ENCODE measurements at places on chromosomes 6 and 20. TPM values are rescaled to one million over a fixed set of nuclear protein-coding genes. Genes with fewer than 3 reads are reported as not detected.

DNA sequence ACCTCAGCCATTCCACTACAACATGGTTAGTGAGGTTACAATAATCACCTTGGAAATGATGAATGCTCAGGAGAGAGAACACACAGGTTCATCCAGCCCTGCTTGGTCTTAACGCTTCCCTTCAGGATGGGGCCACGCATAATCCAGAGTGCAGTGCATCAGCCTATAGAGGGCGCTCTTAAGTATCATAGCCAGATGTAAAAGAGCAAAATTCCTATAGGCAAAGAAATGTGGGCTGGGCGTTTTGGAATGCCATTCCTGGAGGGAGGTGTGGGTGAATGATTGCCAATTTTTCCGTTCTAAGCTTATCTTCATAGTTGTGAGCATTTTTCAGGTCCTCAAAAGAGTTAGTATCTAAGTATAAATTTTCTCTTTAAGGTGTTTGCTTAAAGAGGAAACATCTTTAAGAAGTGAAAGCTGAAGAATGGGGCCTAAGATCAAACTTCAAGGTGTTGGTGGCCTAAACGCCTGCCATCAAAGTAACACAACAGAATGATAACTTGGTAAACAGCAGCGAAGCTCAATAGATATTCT, 1.8 kb downstream of the RIPOR2 start:
- no peak for DNase-seq

Gene PRR18
- 0.55 TPM for total RNA-seq

Gene APOM
- 1.3 TPM for total RNA-seq

DNA sequence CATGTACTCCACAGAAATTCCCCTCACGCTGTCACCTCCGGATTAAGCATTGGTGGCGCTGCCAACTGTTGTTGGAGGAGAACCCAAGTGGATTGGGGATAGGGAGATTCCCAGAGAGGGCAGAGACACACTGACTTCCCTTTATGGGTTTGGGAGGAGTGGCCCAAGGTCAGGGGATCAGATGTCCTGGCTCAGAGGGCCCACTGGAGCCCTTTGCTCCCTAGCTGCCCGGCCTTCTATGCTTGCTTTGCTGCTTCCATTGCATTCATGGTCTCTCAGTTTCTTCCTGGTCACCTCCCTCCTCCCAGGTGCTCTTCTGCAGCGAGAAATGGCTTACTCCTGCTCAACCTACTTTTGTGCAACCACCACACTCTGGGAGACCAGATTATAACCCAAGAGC, 14.3 kb downstream of the CUL9 start:
- no peak for DNase-seq

DNA sequence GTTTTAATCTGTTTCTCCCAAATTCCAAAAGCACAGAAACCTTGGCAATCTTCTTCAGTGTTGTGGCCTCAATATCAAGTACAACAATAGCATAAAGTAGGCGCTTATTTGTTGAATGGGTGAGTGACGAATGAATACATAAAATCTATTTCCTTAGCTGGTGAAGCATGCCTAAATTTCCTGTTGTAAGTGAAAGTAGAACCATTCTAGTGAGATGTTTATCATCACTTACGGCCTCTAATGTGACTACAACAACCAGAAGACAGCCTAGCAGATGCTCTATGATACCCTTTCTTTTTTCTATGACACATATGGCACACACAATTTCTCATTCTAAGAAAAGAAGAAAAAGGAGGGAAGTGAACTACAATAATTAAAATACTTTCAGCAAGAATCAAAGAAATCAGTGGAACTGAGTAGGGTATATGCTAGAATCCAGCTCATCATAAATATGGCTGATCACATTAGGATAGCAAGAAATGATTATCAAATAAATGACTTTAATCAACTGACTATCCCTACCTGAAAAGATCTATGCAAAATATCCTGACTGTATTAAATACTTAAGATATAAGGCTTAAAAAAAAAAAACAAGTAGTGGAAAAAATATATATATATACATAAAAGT, 67.4 kb downstream of the BTBD9 start:
- DNase-seq: no peak

- DNase-seq: no peak
Observed at GRCh38 chr6:9979996-9980395, 434.9 kb downstream of the TFAP2A start.

Gene LTB
- total RNA-seq: 19.3 TPM

DNA sequence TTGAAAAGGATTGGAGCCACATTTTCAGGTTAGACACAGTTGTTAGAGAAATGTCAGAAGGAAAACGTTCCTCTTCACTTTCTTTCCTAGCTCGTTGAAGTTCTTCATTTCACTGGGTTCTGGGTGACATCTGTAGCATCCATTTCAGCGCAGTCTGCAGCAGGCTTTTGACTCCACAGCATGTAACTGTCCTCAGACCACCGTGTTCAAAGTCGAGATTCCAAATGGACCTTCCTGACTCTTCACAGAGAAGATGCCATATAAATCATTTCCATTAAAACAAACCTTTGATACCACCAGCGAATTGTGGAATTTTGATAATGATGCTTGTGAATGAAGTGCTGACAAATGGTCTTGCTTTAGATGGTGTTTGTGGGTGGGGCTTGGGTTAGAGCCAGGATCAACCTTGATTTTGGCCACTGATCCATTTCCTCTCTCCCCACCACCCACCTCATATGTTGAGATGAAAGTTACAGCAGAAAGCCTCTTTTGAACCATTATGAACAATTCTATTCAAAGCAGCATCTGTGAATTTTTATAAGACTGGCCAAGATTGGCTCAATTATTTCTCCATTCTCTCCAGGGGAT, 185.3 kb upstream of the PREP start:
- no peak for DNase-seq

DNA sequence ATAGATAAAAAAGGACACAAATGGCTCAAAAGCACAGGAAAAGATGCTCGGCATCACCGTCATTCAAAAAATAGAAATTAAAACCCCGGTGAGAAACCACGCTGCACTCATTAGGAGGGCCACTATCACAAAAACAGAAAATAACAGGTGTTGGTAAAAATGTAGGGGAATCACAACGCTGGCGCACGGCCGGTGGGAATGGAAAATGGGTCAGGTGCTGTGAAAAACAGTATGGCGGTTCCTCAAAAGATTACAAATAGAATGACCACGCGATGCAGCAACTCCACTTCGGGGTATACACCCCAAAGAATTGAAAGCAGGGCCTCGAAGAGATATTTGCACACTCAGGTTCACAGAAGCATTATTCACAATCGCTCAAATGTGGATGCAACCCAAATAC, 28.3 kb downstream of the NPEPL1 start:
- DNase-seq: no peak

DNA sequence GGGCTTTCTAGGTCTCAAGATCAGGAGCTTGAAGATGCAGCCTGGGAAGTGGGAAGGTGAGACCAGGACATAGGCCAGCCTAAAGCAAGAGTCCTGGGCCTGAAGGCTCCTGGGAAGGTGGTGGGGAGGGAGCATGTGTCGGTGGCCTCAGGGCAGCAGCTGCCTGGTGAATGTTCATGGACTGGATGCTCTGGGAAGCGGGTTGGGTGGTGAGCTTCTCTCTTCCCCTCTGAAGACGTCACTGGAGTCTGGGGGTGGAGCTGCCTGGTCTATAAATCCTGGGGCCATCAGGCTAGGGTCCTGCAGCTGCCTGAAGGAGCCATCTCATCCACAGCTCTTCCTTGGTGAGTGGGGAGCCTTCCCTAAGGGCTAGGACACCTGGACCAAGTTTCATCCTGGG, at the start of gene GNRH2:
GNRH2 (plus strand) TSS at position 301 of the 400 bp plus-strand sequence. CDS start 793 bp downstream, outside the sequence.
- no peak for DNase-seq

DNA sequence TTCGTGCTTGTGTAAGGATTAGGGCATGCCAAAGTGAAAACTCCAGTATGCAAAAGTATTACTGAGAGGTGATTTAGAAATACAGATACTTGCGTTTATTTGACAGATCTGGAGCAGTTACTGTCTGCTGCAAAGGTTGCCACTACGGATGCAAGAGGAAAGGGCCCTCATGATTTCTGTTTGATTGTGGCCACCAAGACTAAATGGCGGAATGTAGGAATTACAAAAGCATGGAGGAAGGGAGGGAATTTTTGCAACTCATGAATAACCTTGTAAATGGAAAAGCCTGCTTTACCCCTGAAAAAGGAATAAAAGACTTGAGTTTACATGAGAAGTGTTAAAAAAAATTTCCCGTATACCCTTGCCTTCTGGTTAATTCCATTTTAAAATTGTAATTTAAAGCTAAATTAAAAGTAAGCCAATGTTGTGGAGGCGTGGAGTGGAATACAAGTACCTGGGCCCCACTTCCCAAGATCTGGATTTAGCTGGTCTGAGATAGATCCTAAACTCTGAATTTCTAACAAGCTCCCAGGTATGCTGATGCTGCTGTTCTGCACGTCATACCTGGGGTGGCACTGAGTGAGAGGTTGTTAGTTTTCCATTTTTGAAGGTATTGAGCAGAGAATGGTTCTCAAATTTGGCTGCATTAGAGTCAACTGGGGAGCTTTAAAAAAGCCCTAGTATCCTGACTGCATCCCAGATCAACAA, 56.6 kb upstream of the NKX2-2 start:
- DNase-seq: no peak

GRCh38 chr6:44489910-44490604, 102.6 kb downstream of the CDC5L start:
- DNase-seq: peak; percentile 95

Gene FAM83D
- total RNA-seq: 4.1 TPM

Gene SRSF12
- 8.3 TPM for total RNA-seq

DNA sequence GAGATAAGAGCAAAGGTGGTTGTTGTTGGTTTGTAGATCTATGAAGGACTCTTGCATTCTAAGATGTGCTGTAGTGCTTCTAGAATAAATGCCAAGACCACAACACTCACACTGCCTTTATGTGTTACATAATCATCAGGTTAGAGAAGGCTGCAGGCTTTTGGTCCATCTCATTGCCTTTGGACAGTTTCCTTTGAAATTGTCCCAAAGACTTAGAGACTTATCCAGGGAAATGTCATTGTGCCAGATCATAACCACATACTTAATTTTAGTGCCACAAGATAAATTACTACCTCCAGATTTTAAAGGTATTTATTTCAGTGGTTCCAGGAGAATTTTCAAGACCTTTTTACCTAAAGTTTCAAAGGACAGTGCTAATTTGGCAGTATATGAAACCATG, 666.6 kb upstream of the CITED2 start:
- DNase-seq: no peak

Gene PHACTR1
- 1.8 TPM for total RNA-seq

GRCh38 chr20:44736170-44737021, 9.3 kb upstream of the KCNK15 start:
- DNase-seq: no peak

Gene ASIP
- not detected for total RNA-seq

- DNase-seq: no peak
Observed at GRCh38 chr6:84740385-84740784, 24.0 kb downstream of the TBX18 start.

Gene RFX6
- total RNA-seq: not detected

DNA sequence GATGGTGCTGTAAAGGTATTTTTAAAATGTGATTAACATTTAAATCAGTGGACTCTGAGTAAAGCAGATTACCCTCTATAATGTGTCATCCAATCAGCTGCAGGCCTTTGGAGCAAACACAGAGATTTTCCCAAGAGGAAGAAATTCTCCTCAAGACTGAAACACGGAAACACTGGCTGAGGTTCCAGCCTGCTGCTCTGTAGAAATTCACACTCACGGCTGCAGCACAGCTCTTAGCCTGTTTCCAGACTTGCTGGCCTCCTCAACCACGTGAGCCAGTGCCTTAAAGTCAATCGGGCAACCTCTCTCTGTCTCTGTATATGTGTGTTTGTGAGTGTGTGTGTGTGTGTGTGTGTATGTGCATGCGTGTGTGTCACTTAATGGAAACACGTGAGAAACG, 41.1 kb downstream of the PDE10A start:
- DNase-seq: no peak

- DNase-seq: no peak
Observed at GRCh38 chr6:35304299-35304698, 6.7 kb downstream of the DEF6 start.

GRCh38 chr20:45392733-45393132, 14.6 kb upstream of the TP53TG5 start:
- DNase-seq: no peak

Gene OR2B6
- not detected for total RNA-seq

DNA sequence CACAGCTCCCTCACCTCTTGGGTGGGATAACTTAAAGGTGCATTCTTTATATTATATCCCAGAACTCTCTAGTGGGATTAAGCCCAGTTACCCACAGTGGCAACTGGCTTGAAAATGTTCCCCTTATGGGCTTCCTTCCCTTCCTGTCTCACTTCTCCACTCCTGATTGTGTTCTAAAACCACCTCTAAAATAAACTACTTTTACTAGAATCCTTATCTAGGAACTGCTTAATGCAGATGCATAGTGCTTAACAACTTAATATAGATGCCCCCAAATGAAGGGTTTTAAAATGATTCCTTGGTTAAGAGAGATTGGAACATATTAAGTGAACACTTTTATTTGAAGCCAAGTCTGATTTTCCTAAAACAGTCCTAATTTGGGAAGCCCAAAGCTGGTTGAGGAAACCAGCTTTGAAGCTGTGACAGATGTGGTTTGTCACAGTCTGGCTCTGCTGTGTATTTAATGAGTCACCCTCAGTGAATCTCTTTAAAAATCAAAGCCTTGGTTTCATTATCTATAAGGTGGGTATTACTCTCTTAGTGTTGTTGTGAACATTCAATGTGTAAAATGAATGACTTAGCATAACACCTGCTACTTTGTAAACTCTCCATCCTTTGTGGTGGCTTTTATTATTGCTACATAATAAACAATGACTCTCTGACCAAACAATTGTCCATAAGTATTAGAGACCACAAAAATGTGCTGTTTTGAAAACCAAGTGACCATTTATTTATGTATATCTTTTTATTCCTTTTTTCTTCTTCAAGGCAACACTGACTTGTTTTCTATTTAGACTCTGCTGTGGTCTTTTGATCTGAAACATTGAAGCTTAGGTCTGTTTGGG, 24.4 kb downstream of the PLCB1 start:
- no peak for DNase-seq

Gene MEI4
- 0.21 TPM for total RNA-seq

GRCh38 chr6:163943607-163944385, 529.3 kb downstream of the QKI start:
- no peak for DNase-seq

- no peak for DNase-seq
Observed at GRCh38 chr6:168385037-168385759, 55.8 kb upstream of the SMOC2 start.

Gene ULBP1
- total RNA-seq: 6.0 TPM

GRCh38 chr20:57632286-57632685, 12.1 kb upstream of the ZBP1 start:
- no peak for DNase-seq

GRCh38 chr6:6987749-6988148, 120.0 kb upstream of the RREB1 start:
- DNase-seq: no peak

Gene NKX2-4
- total RNA-seq: not detected

Gene CASS4
- total RNA-seq: not detected

GRCh38 chr6:1464781-1465370, 75.5 kb downstream of the FOXF2 start:
- no peak for DNase-seq

DNA sequence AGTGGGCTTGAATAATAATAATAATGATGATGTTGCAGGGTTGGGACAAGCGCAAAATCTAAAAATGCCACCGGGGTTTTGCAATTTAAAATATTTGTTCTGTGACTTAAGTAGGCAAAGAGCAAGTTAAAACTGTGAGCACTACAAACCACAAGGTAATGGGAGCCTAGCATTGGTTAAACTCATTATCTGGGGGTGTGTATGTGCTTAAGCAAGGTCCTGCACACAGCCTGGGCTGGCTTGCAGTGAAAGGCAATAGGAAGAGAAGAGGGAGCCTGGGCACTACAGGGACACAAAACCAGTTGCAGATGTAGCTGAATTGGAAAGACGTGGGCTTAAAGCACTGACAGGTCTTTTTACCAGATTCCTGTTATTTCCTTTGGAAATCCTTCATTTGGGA, 11.7 kb downstream of the SIM1 start:
- DNase-seq: no peak

Data from kidney epithelial cell (primary cell).